Activated CD4-positive, alpha-beta T cell treated with anti-CD3 and anti-CD28 coated beads, Interleukin-2, amount 50 U/mL, for 48 hours (primary cell): ENCODE measurements at places on chromosomes 12 and 14.

GRCh38 chr12:5204831-5205230 lies 161.2 kb downstream of the KCNA5 start:
- DNase-seq = no peak

DNA sequence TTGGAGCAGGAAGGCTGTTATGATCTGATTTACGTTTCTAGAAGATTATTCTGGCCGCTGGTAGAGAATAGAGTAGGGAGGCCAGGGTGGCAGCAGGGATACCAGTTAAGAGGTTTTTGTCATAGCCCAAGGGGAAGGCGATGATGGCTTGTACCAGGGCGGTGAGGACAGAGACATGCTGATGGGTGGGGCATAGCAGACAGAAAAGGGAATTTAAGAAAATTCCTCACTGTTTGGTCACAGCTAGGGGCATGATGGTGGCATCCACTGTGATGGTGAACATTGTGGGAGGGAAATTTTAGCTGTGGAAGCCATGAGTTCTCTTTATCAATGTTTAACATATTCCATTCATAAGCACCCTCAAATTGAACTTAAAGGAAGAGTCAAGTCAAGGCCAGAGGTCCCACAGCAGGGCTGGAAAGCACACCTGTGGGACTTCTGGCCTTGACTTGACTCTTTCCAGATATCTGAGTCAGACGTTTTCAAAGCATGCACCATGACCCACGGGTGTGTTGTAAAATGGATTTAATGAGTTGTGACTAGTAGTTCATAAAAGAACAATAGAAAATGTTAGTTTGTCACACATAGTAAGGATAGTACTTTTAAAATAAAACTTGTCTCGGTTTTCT lies 134.6 kb downstream of the CHST11 start:
- DNase-seq = no peak

DNA sequence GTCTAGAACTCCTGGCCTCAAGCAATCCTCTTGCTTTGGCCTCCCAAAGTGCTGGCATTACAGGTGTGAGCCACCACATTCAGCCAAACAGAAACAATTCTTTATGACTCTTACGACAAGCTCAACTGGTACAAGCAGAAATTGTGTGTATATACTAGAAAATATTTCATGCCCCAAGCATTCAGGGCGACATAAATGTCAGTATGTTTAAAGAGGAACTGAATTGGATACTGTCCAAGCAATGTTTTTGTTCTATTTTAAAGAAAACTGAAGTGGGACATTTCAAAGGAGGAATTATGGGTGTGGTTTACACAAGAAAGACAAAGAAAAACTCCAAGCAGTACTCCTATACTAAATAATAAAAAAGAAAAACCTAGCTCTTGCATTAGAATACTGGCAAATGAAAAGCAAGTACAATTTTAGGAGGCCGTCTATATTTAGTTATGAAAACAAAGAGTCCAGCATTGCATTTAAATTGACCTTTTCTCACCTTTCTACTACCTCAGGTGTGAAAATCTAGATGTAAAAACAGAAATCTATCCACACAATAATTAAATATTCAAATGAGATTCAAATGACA lies 48.9 kb downstream of the PPP1R12A start:
- no peak for DNase-seq

GRCh38 chr14:20830831-20831230 lies 28.2 kb upstream of the RNASE1 start:
- DNase-seq = no peak

- no peak for DNase-seq
These were observed 189.2 kb upstream of the RASSF8 start for GRCh38 chr12:25769082-25769945.

DNA sequence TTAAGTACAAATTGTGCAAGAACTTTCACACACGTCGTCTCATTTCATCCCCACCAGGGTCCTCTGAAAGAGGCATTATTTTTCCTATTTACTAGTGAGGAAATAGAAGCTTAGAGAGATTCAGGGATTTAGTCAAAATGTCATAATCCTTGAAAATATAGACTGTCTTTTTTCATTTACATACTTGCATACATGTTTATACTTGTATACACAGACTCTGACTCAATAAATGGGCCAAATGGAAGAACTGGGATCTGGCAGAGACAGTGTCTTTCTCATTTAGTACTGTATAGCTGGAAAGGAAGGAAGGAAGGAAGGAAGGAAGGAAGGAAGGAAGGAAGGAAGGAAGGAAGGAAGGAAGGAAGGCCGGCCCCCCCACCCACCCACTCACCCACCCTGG lies 357.7 kb upstream of the SOX5 start:
- no peak for DNase-seq
